ENCODE measurements at places on chromosomes 1 and 21.

DNA sequence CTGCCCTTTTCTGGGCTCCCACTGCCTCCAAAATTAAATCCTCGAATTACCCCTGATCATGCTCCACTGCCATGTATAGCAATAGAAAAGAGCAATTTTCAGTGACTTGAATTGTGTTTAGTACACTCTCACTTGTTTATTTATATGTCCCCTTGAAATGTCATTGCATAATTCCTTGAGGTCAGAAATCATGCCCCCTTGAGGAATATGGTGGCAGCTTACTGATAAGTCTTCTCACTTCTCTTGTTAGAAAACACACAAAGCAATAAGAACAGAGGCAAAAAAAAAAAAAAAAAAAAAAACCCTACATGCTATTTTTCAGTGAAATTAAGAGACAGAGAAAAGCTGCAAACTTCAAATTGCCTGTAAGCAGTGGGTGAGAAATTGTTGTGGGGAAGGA is 37.5 kb downstream of the GPR88 start:
- no peak for DNase-seq

DNA sequence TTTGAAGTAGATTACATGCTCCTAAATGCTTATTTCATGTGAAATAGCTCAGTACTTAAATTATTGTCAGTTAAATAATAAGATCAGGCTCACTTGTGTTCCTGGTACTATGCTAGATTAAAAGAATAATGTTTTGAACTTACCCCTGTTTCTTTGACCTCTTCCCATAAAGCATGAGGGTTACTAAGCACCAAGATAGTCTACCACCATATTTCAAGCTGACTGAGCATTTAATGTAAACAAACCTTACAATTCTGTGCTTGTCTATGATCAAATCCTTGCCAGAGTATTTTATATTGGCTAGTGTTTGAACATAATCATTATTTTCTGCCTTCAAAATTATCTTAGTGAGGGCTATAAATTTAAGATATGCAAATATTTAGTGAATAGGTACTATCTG is 98.1 kb downstream of the LHX9 start:
- no peak for DNase-seq

- no peak for DNase-seq
Measured at GRCh38 chr1:46137916-46138315, 5.5 kb upstream of the PIK3R3 start.

GRCh38 chr1:221751226-221751887 is 9.5 kb upstream of the DUSP10 start:
- DNase-seq = no peak

DNA sequence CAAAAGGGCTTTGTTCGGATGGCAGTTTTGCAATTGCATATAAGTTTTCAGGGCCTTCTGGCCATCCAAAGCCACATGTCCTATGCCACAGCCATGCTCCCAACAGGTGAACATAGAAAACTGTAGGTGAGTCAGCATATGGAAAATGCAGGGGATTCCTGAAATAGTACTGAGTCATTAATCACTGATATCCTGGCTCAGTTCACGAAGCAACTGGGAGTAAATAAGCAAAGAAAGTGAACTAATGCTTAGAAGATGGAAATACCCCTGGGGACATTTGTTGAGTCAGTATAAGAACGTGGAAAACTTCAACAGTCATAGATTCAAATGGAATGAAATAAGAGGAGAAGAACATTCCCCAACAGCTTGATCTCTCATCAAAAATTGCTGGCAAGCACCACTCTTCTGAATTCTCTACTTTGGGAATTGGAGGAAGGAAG is 148.9 kb upstream of the RUNX1 start:
- DNase-seq = peak; percentile 61

DNA sequence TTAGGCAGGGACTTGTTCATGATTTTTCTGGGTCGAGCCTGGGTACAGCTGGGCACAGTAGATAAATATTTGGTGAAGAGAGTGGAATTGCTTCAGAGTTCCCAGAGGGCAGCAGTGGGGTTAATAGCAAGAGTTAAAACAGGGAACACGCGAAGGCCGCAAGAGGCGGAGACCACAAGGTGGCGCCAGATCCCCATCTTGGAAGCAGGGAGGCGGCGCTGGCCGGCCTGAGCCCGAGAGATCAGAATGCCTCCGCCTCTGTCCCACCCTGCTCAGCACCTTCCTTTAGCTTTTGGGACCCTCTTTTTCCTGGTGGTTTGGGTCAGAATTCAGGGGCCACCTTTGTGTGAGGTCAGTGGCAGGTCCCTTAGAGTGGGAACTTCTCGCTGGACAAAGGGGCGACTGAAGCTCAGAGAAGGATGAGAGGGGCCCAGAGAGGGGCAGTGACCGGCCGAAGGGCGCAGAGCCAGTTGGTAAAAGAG is 6.5 kb upstream of the PADI2 start:
- DNase-seq = peak; percentile 72

GRCh38 chr21:33033094-33033951 is 7.6 kb downstream of the OLIG2 start:
- DNase-seq = no peak

DNA sequence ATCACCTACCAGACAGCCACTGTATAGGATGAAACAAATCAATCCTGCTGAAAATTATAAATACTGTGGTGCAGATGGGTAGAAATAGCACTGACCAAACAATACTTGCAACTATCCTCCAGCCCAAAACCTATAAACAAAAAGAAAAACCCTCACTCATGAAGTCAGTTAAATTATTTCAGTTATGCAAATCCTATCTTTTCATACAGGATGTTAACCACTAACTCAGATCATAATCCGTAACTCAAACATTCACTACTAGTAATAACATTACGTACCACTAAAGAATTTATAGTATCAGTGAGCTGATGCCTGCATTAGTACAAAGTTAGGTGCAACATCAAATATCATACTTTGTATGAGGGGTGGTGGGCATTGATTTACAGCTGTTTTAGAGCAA is 2.6 kb downstream of the NDC1 start:
- no peak for DNase-seq

GRCh38 chr21:44764319-44765230 is 37.0 kb downstream of the UBE2G2 start:
- no peak for DNase-seq

- DNase-seq = no peak
Measured at GRCh38 chr1:181595234-181595633, 111.9 kb downstream of the CACNA1E start.

- DNase-seq = no peak
Measured at GRCh38 chr1:170303034-170303433, 157.3 kb downstream of the NTMT2 start.

GRCh38 chr1:32220746-32221580 is 1.2 kb downstream of the TMEM234 start:
- no peak for DNase-seq

- DNase-seq = no peak
Measured at GRCh38 chr1:75131565-75132241, 2.5 kb upstream of the LHX8 start.

GRCh38 chr21:37811711-37812110 is 104.5 kb downstream of the KCNJ6 start:
- no peak for DNase-seq

GRCh38 chr1:79422726-79423125 is 416.2 kb upstream of the ADGRL4 start:
- DNase-seq = no peak

DNA sequence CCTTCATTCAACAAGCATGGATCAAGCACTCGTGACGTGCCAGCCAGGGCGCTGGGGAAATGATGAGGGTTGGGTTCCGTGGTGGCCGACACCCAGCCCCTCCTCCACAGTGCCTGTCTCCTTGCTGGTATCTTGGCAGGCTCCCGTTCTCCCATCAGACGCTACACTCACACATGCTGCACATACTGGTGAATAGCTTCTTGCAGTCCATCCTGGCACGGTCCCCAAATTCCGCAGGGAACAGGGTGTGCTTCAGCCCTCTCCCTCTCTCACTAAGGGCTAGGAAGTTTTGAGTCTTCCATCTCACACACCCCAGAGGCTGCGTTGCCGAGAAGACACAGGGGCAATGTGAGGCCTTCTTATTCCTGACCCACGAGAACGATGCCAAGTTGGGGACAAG is 10.1 kb upstream of the MEF2D start:
- DNase-seq = no peak

DNA sequence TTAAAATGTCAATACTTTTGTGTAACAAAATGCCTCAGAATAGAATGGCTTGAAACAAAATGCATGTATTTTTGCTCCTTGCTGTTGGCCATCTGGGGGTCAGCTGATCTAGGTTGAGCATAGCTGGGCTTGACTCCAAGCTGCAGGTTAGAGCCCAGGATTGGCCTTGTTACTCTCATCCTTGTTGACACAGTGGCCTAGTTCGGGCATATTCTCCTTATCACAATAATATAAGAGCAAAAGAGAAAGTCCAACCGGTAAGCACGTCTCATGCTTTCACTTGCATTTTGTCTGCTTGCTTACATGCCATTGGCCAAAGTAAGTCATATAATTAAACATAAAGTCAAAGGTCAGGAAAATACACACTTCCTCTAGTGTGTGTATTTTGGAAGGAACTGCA is 456.2 kb downstream of the KCNT2 start:
- DNase-seq = no peak

DNA sequence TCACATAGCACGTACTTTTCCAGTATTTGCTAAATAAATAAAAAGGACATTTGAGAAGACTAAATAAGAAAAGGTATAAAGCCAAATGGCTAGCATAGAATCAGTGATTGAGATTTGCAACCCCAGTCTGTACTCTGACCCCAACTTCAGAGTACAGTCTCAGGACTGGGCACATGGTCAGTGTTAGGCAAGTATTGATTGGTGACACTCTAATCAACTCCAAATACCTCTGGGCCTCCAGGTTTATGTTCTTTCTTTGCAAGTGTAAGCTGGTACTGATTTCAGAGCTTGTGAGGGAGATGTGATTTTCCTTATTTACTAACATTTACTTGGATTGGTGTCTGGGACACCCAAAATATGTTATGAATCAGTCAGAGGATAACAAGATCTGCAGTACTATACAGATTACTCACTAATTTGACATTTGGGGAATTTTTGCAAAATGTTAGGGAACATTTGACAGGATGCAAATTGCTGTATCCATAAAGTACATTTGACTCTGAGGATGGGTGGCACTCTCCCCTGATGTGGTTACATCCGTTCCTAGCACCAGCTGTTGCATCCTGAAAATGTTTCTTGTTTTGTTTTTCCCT is 34.2 kb downstream of the LMO4 start:
- DNase-seq = no peak

GRCh38 chr1:168202941-168203654 is 22.7 kb upstream of the SFT2D2 start:
- no peak for DNase-seq

DNA sequence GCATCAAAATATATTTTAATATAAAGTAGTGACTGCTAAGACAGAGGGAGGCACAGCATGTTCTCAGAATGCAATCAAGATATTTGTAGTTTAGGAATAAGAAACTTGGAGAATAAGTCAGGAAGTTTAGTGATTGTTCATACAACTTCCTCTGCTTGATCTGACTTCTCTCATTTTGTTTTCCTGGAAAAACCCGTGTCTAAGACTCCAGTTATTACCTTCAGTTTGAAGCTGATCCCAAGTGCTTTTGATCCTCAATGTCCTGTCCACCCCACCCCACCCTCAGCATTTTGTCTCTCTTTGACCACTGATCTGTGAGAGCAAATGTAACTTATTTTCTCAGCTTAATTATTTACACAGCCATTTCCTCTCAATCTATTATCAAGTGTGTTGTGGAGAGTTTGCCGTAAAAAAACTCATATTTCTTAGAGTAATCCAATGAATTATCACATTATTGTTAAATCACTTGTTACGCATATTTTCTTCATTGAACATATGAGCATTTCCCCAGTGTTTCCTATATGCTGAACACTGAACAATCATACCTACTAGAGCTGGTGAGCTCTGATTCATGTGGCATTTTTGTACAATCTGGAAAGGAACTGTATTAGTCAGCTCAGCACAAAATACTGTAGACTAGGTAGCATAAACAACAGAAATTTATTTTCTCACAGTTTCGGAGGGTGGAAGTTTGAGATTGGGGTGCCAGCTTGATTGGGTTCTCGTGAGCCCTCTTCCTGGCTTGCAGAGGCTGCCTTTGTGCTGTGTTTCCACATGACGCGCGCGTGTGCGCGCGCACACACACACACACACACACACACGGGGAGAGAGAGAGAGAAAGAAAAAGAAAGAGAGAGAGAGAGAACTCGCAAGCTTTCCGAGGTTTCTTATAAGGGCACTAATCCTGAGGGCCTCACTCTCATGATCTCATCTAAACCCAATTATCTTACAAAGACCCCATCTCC is 65.5 kb upstream of the DPYD start:
- DNase-seq = no peak

GRCh38 chr21:30340714-30341573 is 3.5 kb upstream of the KRTAP27-1 start:
- no peak for DNase-seq

DNA sequence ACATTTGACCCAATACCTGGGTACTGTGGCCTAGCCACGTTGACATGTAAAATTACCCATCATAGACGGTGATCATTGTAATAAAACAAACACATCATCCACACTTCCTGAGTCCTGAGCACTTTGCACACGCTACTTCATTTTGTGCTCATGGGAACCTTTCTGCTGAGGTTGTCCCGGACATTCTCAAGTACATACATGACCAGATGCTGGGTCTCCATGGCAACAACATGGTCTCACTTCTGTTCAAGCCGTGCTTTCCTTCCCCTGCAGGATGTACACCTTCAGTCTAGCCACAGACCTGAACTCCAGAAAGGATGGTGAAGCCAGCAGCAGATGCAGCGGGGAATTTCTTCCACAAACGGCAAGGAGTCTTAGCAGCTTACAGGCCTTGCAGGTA is 22.7 kb downstream of the UBASH3A start:
- no peak for DNase-seq

DNA sequence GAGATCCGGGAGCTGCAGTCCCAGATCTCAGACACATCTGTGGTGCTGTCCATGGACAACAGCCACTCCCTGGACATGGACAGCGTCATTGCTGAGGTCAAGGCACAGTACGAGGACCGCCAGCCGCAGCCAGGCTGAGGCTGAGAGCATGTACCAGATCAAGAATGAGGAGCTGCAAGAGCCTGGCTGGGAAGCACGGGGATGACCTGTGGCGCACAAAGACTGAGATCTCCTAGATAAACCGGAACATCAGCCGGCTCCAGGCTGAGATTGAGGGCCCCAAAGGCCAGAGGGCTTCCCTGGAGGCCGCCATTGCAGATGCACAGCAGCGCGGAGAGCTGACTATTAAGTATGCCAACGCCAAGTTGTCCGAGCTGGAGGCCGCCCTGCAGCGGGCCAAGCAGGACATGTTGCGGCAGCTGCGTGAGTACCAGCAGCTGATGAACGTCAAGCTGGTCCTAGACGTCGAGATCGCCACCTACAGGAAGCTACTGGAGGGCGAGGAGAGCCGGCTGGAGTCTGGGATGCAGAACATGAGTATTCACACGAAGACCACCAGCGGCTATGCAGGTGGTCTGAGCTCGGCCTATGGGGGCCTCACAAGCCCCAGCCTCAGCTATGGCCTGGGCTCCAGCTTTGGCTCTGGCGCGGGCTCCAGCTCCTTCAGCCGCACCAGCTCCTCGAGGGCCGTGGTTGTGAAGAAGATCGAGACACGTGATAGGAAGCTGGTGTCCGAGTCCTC is 25.5 kb downstream of the ETV3L start:
- DNase-seq = no peak

GRCh38 chr1:218027152-218027551 is 257.9 kb upstream of the RRP15 start:
- DNase-seq = no peak

Data from T1000 (cell line).